ENCODE measurements at places on chromosomes 16 and 17.

DNA sequence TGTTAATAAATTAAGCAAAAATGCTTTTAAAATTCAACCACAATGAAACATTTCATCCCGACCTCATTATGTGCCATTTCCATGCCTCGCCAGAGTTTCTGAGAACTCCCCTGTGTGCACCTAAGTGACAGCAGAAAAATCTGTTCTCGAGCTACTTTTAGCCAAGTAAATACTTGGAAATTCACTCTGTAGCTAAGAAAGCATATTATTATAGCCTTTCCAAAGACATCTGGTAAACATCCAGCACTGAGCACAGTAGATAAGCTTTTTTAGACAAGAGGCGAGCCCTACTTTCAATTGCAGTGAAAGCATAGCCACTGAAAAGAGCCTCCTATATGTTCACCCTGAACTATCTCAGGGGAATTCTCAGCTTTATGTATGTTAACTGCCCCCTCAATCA is 242.8 kb upstream of the PSMD7 start:
- no peak for DNase-seq

DNA sequence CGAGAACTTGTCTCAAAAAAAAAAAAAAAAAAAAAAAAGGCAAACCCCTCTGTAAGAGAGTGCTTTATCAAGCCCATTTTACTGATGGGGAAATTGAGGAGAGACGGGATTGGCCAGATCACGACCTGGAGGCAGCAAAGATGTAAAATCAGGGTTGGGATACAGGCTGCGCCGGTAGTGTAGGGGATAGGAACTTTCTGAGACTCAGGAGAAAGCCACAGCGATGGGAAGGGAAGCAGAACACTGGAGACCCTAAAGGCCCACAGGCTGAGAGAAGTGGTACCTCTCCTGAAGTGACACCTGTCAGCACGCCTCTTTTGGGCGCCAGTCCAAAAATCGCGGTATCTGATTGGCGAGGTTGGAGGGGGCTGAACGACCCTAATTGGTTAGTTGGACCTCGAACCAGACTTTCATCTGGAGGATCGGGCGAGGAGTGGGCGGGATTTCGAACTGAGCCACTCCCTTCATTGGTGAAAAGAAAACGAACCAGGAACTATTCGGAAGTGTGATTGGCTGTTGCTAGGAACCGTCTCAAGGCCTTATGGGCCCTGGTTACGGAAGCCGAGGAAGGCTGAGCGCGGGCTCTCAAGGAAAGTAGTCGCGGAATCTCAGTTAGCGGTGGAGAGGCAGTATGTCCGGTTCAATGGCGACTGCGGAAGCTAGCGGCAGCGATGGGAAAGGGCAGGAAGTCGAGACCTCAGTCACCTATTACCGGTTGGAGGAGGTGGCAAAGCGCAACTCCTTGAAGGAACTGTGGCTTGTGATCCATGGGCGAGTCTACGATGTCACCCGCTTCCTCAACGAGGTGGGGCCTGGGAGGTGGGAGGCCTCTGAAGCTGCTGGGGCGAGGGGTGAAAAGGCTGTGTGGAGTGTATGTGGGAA is at the start of gene CYB5B:
TSS of gene CYB5B (plus strand) at position 567 of the 882 bp plus-strand sequence. CDS start at position 632, 65 bp downstream.
- DNase-seq = peak; percentile 97

DNA sequence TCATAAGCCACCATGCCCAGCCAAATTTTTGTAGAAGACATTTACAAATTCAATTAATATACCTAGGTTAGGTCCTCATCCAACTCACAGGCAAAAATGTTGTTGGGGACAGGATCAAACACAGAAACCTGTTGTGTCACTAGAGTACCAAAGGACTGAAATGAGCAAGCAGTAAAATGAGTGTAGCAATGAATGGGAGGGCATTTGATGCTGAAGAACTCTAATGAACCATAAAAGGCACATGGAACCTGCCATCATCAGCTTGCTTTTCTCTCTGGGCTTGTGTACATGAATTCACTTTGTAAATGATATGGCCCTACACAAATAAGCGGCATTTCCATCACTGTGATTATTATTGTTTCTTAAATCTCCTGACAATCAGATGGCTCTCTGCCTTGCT is 17.8 kb downstream of the USP31 start:
- no peak for DNase-seq

DNA sequence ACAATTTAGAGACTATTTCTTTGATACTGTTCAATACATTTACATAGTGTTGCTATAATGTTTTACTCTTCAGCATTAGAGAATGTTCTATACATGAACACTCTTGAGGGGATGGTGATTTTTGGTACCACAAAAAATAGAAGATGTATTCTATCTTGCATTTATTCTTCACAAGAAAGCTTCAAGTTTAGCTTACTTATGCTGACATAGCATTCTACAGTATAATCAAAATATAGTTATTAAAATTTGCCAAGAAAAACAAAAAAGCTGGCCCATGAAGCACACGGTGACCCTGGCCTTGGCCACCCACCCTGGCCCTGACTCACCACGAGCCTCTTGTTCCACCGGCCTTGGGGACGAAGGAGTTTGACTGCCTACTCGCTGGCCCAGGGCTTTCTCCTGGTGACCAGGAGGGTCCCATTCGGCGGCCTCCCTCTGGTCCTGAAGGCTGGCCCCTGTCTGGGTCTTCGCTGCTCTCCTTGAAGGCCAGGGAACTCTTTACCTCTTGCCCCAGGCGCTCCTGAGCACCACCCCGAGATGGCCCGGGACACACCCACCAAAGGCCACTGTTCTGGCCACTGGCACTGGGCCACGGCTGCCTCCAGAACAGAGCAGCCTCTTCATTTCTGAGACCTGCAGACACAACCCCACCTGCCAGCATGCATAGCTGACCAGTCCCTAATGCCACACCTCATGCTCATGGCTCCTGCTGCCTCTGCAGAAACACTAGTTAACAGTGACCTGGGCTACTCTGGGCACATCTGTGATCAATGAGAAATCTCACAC is 22.5 kb upstream of the ICAM2 start:
- no peak for DNase-seq

GRCh38 chr17:60391471-60392041 is 377 bp downstream of the USP32 start:
- DNase-seq = peak; percentile 94

GRCh38 chr16:87295259-87295658 is 21.9 kb downstream of the C16orf95 start:
- peak; percentile 19 for DNase-seq

GRCh38 chr17:78576389-78577112 is 645 bp downstream of the DNAH17 start:
- no peak for DNase-seq

GRCh38 chr17:4903051-4903818 is at the start of gene CHRNE:
Gene CHRNE, minus strand, starts transcription at chr17:4903098. Its CDS starts 35 bp downstream, at chr17:4903063.
- DNase-seq = peak; percentile 82

GRCh38 chr16:2819179-2819938 is 2.3 kb downstream of the PRSS21 start:
- DNase-seq = no peak

GRCh38 chr16:85969591-85969990 is 70.6 kb downstream of the IRF8 start:
- no peak for DNase-seq

DNA sequence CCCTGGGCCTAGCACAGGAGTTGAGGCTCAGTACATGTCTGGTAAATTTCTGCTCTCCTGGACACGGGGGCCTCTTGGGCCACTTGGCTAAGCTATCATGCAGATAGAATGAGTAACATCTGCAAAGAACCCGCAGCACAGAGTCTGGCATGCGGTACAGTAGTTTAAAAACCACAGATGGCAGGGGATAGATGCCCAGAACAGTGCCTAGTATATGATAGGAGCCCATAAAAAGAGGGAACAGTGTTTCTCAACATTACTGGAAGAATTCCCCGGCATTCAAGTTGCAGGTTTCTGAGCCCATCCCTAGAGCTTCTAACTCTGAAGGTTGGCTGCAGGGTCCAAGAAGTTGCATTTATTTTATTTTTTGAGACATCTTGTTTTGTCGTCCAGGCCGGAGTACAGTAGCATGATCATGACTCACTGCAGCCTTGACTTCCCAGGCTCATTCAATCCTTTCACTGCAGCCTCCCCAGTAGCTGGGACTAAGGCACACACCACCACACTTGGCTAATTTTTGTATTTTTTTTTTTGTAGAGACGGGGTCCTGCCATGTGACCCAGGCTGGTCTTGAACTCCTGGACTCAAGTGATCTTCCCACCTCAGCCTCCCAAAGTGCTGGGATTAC is 5.8 kb downstream of the CDIPT start:
- DNase-seq = no peak

- no peak for DNase-seq
Observed at GRCh38 chr16:25750488-25751216, 58.9 kb downstream of the HS3ST4 start.

DNA sequence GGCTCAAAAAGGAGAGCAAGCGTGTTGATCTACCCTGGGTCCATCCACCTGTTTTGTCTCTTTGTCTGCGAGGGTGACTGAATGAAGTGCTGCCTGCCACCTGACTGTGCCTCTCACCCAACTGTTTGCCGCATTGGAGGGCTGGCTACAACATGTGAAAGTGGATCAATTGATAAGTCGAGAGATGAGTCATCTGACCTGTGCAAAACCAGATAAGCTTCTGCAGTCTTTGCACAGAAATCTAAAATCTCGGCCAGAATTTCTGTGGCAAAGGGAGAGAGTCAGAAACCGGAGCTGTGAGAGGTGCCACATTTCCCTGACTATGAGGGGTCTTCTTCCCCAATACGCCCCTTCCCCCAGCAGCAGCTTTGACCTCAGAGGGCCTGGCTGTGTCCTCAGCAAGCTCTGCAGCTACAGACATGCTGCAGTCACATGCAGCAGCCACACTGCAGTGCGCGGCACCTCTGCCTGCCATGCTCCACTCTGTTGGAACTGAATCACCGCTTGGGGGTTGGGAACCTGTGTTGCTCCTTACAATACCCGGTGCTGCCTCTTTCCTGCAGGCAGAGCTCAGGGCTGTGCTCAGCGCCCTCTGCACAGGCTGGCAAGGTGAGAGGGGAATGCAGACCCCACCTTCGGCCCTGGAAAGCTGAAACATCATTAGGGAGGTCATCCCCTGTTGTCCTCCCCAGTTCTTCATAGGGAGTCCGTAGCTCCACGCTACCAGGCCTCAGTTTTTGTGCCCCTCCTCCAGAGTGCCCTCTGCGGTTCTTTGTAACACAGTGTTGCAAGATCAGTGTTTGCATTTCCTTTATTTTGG is 16.2 kb upstream of the HAS3 start:
- DNase-seq = no peak

DNA sequence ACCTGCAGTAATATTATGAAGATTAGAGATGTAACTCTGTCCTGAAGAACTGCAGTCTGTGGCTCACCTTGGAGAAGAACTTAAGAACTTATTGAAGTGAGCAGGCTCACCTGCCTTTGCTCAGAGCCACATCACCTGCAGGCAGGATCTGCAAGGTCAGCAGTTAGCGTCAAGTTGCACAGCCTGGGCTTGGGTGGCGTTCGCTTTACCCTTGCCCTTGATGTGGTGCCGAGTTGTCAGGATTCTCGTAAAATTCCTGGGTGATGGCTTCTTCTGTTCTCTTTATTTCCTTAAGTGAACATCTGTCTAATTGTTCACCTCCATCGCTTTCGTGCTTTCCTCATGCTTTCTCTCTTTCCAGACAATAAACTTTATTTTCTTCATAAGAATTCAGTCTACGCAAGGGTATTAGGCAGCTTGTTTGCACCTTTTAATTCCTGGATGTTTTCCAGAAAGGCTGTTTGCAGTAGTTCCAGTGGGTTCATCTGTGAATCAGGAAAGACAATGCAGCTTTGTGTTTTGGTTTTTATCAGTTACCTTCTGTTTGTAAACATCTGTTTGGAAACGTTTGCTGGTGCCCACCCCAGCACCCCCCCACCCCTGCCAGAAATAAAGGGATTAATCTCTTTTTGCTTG is 254.3 kb downstream of the WWOX start:
- DNase-seq = peak; percentile 44

- DNase-seq = no peak
Observed at GRCh38 chr16:86755571-86756006, 177.2 kb downstream of the FOXL1 start.

DNA sequence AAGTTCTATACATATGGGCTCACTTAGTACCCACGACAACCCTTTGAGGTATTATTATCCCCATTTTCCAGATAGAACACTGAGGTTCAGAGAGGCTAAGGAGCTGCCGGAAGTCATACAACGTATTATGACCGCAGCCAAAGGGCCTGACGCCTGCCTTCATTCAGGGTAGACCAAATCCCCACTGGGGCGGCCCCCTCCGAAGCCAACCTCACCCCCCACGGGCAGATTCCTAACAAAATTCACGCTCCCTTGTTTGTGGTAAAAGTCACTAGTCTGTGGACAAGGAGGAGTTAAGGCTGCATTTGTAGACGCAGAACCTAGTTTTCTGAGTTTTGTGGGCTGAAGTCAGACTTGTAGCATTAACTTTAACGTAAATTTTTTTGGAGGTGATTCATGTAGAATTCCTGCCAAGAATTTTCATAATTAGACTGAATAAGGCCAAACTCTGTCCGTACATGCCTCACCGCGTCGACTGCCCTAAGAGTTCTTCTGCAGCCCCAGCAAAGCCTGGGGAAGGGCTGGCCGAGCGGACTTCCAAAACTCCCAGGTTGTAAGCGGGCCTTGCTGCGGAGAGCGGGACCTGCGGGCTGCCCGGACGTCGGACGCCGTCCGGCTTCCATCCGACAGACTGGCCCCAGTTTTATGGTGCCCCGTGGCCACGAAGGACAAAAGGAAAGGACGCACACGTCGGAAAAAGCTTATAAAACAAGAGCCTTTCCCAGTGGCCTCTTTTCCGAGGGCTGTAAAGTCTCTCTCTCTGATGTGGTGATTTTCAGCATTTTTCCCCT is 75.7 kb downstream of the NXN start:
- DNase-seq = no peak

GRCh38 chr16:7650431-7650830 is 317.8 kb downstream of the RBFOX1 start:
- DNase-seq = no peak

- no peak for DNase-seq
Observed at GRCh38 chr16:66651965-66652364, 44.6 kb downstream of the CMTM4 start.

DNA sequence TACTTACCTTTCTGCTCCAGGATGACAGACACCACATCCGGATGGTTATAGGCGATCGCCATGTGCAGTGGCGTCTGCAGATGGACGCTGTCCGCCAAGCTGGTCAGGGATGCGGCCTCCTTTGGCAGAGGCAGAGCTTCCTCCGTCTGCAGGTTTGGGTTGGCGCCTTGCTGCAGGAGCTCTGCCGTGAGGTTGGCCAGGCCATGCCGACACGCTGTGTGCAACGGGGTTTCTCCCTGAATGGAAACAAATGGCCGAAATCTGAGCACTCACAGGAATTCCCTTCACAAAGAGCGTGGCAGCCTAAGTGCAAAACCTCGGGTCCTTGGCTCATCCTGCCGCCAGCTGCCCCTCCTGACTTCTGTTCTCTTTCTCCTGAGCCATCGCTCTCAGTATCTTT is 41.8 kb downstream of the CYB5D2 start:
- no peak for DNase-seq
